ENCODE measurements at places on chromosomes 6 and 20.

DNA sequence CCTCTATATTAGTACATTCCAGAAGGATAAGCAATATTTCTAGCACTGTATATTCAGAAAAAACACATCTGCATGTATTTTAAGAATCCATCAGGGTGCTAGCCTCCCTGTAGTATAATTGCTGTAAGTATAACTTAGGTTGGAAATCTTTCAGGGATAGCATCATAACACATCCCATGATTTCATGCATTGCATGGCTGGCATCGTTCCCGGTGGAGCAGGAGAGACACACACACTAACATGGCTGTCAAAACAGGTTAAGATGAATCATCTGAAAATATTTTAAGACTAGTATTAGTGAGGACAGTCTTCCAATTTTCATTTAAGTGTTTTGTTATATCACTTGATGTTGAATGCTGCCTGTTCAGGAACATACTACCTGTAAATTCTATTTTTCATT is 32.1 kb upstream of the CENPW start:
- DNase-seq = no peak

GRCh38 chr6:25872814-25873213 is 1.2 kb downstream of the SLC17A3 start:
- no peak for DNase-seq

DNA sequence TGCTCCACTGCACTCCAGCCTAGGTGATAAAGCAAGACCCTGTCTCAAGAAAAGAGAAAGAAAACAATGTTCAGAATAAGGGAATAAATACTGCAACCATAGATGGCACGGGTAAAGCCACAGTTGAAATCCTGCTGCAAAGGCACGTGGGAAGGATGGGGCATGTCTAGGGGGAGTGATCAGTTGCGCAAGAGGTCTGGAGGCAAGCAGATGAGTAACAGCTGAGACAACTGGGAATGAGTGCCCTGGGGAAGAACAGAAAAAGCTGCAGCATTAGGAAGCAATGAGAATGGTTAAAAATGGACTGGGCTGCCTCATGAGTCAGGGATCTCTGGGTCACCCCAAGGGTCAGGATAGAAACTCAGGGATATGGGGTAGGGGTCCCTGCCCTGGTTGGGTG is 96.3 kb downstream of the GMPR start:
- DNase-seq = no peak

- peak; percentile 95 for DNase-seq
Observed at GRCh38 chr20:45972500-45973183, 639 bp upstream of the ZNF335 start.

DNA sequence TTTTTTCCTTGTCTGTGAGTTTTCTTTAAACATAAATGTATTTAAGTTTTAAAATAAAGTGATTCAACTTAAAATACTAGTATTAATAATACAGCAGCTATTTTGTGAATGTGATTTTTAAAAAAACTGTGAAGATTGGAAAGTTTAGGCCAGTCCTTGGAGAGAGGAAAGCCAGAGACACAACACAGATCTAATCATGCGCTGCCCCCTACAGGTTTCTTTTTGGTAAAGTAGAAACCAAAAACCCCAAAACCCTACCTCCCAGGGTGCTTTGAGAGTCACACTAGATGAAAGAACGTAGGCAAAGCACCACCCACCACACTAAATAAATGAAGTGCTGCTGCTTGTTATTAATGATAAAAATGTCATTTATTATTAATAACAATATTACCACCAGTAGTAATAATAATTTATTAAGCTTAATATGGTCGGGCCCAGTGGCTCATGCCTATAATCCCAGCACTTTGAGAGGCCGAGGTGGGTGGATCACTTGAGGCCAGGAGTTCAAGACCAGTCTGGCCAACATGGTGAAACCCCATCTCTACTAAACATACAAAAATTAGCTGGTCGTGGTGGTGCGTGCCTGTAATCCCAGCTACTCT is 33.7 kb downstream of the SLC9A8 start:
- DNase-seq = peak; percentile 64

DNA sequence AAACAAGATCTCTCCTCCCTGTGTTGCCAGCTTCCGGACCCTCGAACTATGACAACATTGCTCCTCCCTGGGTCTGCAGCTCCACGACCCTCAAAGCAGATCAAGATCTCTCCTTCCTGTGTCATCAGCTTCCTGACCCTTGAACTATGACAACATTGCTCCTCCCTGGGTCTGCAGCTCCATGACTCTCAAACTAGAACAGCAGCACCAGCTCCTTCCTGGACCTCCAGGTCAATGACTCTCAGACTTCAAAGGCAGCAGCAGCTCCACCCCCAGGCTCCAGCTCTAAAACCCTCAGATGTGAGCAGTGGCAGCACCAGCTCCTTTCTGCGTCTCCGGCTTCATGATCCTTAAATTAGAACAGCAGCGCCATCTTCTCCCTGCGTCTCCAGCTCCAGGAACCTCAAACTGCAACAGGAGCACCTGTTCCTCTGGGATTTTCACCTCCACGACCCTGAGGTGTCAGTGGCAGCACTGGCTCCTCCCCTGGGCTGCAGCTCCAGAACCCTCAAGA is 341.0 kb upstream of the SULF2 start:
- DNase-seq = no peak

GRCh38 chr20:40463171-40463570 is 225.9 kb downstream of the MAFB start:
- DNase-seq = no peak

DNA sequence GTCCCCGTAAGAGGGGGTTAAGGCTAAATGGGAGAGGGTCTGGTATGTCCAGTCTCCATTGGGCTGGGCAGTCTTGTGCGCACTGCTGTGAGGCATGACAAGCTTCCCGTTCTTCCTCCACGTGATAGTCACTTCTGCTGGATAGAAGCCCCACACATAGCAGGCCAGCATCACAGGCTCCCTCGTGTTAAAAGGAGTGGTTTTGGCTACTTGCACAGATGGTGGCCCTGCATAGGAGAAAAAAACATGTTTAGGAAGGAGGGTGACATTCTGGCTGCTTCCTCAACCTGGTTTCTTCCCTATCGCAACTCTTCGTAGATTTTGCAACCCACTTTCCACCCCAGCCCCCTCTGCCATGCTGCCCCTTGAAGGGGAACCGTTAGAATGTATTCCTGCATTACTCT is 3.6 kb downstream of the HLA-DMB start:
- DNase-seq = no peak

DNA sequence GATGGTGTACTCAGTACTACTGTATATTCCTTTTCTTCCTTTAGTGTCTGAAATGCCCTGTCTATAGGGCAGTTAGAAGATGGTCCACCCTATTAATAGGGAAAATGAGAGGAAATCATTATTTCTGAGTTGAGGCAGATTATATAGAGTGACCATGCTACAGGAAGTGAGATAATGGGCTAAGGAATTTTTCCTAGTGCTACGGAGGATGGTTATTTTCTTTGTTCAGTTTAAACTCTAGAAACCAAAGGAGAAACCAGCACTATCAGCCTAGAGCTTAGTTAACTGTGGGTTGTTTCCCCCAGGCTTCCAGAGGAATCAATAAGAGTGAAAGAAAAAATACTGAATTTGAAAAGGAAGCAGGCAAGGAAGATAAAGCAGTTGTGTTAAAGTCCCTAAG is 474 bp downstream of the TSBP1 start:
- no peak for DNase-seq

- DNase-seq = no peak
Observed at GRCh38 chr6:22709803-22710202, 140.4 kb downstream of the HDGFL1 start.

DNA sequence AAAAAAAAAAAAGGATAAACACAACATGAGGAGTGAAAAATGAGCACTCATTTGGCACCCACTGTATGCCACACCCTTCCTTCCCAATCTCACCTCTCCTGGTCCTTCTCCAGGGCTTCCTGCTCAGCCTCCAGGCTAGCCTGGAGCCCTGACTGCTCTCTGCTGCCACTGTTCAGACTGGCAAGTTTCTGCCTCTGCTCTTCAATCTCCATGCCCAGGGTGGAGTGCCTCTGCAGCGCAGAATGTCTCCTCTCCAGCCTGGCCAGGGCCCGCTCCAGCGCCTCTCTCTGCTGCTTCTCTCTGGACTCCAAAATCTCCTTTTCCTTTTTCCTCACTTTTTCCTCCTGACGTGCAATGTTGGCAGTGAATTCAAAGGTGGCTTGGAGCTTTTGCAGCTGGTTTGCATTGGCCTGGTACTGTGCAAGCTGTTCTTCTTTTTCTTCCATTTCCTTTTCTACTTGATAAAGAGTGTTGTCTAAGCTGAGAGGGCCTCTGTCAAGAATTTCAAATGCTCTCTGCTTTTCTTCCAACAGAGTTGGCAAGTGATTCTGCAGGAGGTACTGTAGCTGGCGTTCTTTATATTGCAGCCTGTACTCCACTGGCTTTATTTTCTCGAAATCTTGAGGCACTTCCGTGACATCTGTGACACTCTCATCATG is 194.4 kb downstream of the KIF16B start:
- DNase-seq = no peak

- DNase-seq = no peak
Observed at GRCh38 chr6:75084872-75085381, 120.9 kb downstream of the COL12A1 start.

GRCh38 chr6:68653074-68653705 is 18.1 kb downstream of the ADGRB3 start:
- DNase-seq = no peak
